ENCODE measurements at places on chromosomes 6 and 20.

- DNase-seq = no peak
Measured at GRCh38 chr6:129279343-129280292, 396.7 kb downstream of the LAMA2 start.

DNA sequence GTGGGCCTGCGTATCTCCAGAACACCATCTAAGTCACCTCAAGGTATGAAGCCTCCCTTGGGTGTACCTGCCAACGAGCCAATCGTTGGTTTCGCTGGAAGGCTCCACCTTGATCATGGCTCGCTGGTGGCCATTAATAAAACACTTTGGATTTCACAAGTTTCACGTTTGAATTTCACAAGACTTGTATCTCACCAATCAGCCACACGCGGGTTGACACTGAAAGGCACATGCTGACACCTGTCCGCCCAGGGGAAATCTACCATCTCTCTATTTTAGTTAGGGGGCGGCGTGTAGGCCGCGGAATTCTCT is 586 bp upstream of the HMGA1 start:
- DNase-seq = peak; percentile 49

GRCh38 chr6:42304053-42304712 is 86.5 kb upstream of the MRPS10 start:
- no peak for DNase-seq

DNA sequence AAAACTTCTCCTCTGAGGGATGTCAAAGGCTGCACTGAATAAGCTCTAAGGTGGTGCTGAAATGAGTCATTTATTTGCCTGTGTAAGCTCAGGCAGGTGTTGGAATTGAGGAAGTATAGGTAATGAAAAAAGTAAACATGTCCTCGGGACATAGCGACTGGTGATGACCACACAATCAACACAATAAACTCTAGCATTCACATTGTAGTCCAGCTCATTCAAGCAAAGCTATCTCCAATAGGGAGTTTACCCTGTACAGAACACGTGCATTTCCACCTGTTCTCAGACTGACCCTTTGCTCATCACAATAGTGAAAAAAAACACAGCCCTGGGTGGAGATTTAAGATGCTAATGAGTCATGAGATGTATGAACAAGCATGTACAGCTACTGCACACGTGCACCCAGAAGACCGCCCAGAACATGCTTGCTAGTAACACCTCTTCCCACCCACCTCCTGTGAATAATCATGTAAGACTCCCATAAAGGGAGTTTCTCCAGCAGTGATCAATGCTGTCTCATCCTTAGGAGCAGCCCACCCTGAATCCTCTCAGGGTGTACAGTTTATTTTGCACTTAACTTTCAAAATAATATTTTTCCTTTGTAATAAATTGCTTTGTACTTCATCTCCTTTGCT is 33.0 kb upstream of the POU5F1 start:
- peak; percentile 61 for DNase-seq

Measured in stimulated activated CD4-positive, alpha-beta T cell treated with anti-CD3 and anti-CD28 coated beads, Interleukin-2, amount 100 ng/mL, for 24 hours (primary cell).